ENCODE measurements at places on chromosomes 6 and 20.

- DNase-seq = no peak
Observed at GRCh38 chr6:15713325-15713724, 50.5 kb upstream of the DTNBP1 start.

GRCh38 chr20:62758226-62758912, 37.9 kb upstream of the MRGBP start:
- DNase-seq = no peak

GRCh38 chr6:37794825-37795224, 24.7 kb upstream of the ZFAND3 start:
- DNase-seq = no peak

DNA sequence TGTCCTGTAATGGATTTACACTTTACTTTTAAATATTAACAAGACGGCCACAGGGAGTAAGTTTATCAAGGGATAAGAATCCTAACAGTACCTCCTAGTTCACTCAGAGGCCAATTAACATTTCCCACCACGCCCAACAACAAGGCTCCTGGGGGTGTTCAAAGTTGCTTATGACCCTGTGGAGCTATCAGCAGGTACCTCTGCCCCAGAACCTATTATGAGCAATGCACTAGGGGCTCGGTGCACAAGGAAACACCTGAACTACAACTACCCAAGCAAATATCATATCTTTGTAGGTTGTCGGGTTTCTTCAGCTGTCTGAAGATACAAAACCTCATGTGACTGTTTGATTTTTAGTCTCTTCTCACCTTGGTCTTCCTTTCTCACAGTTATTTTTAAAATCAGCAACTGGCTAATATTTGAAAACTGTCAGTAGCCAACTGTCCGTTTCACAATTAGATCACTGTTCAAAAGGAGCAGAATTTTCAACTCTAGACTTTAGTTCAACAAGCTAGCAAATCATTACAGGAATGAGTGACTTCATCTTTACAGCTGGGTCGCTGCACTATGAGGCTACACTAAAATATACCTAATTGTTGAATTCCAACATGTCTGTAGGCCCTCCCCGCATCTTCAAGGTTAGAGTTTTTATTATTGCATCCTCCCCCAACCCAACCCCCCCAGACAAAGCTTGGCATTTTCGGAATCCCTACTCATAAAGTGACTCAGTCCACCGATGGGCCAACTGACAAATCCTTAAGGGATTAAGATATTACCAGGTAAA, 38.1 kb downstream of the B4GALT5 start:
- no peak for DNase-seq

GRCh38 chr20:43922614-43923013, 8.0 kb downstream of the TOX2 start:
- no peak for DNase-seq

- no peak for DNase-seq
Observed at GRCh38 chr20:50067461-50067860, 45.5 kb downstream of the UBE2V1 start.

All from stimulated activated CD8-positive, alpha-beta memory T cell treated with anti-CD3 and anti-CD28 coated beads, Interleukin-4, amount 100 ng/mL, for 4 hours (primary cell).